Kidney tubule cell (primary cell): ENCODE measurements at places on chromosomes 2 and 18.

DNA sequence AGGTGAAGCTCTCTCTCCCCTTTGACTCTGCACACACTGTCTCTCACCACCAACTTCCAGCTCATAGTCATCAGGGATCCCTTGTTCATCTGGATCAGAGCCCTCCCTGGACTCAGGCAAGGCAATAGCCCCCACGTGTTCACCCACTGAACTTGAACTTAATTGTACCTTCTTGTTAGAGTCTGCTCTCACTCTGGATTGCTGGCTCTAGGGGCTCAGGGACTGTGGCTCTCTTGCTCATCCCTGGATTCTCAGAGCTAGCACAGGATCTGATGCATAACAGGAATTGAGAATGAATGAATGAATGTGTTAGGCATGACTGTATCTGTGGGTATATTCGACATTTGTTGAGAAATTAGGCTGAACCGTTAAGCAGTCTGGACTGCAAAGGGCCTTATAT lies 16.7 kb upstream of the ASAP2 start:
- no peak for DNase-seq

- DNase-seq: no peak
These were observed 36.2 kb downstream of the CAPN13 start for GRCh38 chr2:30770816-30771576.

- peak; percentile 87 for DNase-seq
These were observed 39.0 kb downstream of the VAPA start for GRCh38 chr18:9952633-9953416.

- no peak for DNase-seq
These were observed 66.5 kb downstream of the SLC40A1 start for GRCh38 chr2:189514104-189514503.

DNA sequence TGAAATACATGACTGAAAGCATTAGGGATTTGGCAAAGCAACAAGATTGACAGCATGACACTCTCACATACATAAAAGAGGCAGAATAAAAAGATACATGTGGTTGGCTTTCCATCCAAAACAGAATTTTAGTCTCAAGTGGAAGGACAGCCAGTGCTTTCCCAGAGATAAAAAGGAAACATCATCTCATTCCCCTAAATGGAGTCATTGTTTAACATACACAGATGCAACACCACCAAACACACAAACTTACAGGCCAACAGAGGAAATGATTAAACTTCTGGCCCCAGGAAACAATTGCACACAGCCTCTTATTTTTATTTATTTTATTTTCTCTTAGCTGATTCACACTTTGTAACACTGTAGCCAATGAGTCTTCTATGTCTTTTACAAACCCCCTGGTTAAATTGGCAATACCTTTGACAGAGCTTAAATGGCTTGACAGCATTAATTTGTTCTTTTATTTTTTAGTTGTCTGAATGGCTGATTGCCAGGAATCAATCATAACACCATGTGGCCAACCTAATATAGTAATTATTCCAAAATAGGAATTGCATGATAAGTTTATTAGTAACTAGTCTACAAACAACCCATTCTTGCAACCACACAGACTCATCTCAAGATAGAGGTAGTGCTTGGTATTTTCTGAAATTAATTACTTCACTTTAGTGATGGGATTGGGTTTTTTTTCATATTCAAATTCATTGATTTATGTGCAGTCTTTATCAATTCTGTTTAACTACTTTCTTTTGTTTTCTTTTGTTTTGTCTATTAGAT lies 190.5 kb downstream of the RND3 start:
- DNase-seq: peak; percentile 46

DNA sequence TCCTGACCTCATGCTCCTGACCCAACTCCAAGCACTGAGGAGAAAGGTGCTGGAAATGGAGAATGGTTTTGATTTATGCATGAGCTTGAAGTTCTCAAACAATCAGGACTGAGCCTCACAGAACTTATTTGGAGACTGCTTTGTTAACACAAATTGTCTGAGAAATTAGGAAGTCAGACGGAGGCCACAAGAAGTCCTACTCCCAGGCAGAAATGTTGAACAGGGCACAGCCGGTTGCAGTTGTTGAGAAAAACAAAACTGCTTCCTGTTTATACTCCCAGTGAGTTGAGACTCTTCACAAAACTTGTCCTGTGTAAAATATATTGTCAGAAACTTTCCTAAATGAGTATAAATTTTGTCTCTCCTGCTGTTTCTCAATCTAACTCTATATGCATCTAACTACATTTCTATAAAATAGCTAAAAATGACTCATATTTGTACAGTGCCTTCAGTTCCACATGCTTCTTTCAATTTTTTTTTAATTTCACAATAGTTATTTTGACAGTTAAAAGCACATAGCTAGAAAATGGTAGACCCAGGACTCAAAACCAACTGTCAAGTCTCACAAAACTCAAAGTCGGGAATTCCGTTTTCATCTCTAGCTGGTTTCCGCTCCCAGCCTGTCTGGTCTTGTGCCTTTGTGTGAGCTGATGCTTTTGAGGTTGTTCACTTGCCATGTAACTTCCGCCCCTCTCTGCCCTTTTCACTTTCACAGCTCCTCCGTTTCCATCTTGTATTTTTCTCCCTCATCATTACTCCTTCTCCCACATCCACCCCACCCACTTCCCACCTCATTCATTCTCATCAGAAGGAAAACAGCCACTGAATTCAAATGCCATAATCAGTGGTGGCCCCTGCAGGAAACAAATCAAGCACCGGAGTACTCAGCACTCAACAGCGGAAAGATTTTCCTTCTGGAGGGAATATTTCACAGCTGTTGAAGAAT lies 215.0 kb downstream of the SUCLG1 start:
- DNase-seq: no peak

DNA sequence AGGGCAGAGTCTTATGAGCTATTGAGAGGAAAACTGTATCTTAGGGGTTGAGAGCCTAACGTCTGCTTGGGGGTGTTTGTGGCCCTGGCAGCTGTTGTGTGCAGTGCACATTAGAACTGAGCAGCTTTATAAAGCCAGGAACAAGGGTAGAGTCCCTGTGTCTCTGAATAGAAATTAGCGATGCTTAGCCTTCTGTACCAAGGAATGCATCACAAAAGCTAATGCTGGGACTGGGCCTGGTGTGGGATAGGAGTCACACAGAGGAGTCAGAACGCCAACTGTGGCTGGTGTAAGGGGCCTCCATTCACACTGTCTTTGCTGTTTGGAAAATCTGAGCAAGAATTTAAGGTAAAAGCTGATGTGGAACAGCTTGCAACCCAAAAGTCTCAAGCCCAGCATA lies 283.2 kb downstream of the SOX11 start:
- no peak for DNase-seq

GRCh38 chr2:28821295-28821958 lies 10.8 kb downstream of the SPDYA start:
- DNase-seq: peak; percentile 77

GRCh38 chr2:204049635-204050034 lies 113.1 kb downstream of the ICOS start:
- no peak for DNase-seq

- DNase-seq: no peak
These were observed 96.2 kb upstream of the DLX2 start for GRCh38 chr2:172198908-172199307.

DNA sequence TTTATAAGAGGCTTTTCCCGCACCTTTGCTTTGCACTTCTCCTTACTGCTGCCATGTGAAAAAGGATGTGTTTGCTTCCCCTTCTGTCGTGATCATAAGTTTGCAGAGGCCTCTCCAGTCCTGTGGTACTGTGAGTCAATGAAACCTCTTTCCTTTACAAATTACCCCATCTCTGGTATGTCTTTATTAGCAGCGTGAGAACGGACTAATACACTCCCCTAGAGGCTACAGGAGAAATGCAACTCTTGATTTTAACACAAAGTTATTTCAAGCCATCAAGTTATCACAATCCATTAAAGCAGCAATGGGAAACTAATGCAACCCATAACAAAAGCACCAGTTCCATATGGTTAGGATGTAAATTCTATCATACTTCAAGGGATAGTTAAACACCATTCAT lies 1378.8 kb upstream of the DDX18 start:
- no peak for DNase-seq

GRCh38 chr2:154623819-154624218 lies 74.7 kb upstream of the KCNJ3 start:
- DNase-seq: peak; percentile 73

GRCh38 chr2:53969968-53970723 lies 647 bp downstream of the PSME4 start:
- peak; percentile 43 for DNase-seq

GRCh38 chr2:108908713-108909070 lies 80.3 kb downstream of the EDAR start:
- DNase-seq: no peak

DNA sequence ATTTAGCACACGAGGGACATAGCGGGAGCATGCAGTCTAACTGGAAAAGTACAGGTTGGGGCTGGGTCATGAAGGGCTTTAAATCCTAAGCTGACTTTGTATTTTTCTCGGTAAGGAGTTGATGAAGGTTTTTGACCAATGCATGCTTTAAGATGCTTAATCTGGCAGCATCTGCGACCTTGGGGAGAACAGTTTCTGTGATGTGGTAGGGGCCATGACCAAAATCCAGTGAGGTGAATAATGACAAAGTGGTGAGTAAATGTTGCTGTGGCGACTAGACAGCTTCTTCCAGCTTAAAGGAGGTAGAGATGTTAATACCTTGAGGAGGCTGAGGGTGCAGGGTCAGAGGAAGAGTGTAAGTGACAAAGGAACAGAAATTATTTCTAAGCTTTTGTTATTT lies 174.6 kb upstream of the ALPP start:
- peak; percentile 78 for DNase-seq

DNA sequence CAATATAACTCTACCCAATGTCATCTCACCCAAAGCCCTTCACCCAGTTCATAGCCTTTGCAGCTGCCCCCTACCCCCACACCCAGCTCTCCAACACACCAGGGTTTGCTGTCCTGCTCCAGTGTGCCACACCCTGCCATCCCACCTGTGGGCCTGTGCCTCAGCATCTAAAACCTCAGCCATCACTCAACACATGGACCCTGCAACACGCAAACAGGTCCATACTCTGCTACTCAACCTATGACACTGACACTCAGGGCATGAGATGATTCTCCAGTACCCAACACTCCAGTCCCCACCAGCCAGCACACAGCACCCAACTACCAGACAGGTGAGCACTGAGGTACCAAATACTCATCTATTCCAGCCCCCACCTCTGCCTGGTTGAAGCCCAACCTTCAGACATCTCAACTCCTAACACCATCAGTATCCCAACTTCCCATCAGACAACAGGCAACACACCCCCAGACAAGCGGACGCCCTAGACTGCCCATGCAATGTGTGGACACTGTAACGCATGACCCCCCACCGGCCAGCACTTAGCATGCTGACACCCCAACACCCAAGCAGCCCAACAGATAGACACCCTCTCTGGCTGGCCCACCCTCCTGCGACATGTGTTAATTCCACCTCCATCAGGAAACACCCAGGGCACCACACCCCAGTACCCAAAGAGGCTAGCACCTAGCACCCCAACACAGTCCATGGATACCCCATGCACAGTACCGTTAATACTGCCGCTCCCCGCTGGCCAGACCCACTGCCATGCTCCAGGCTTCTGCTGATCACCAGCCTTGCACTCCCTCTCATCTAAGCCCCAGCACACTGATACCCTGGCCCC lies 25.0 kb downstream of the ZAP70 start:
- DNase-seq: no peak

GRCh38 chr18:36352384-36352783 lies 54.9 kb downstream of the FHOD3 start:
- peak; percentile 93 for DNase-seq

DNA sequence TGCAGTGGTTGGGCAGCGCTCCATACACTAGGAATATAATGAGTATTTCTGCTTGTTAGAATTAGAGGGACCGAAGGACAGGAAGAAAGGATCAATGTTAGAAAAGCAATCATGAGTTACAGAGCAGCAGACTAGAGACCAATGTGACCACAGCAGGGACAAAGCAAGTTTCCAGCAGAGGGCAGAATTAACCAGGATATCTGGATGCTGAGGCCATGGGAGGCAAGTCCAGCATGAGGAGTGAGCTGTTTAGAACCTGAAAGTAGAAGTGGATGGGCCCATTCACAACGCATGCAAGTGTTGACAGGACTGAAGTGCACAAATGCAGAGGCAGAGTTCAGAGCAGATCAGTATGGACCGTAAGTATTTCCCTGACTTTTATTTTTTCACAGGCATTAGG lies 910.4 kb upstream of the GYPC start:
- peak; percentile 53 for DNase-seq

DNA sequence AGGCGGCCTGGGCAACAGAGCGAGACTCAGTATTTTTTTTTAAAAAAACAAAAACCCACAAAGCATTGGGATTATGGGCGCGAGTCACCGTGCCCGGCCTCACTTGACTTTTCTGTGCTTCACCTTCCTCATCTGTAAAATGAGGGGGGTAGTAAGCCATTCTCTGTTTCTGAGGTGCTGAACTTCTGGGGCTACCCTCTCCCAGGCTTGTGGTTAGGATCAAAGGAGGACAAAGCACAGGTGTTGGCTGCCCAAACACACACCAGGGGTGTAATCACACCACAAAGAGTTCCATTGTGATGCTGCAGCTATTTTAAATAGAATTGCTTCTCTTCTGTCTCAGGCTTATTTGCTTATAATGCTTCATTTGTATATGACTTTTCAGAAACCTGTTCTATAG lies 35.8 kb upstream of the INHBB start:
- no peak for DNase-seq

GRCh38 chr18:22684268-22684667 lies 248.9 kb upstream of the RBBP8 start:
- DNase-seq: no peak

DNA sequence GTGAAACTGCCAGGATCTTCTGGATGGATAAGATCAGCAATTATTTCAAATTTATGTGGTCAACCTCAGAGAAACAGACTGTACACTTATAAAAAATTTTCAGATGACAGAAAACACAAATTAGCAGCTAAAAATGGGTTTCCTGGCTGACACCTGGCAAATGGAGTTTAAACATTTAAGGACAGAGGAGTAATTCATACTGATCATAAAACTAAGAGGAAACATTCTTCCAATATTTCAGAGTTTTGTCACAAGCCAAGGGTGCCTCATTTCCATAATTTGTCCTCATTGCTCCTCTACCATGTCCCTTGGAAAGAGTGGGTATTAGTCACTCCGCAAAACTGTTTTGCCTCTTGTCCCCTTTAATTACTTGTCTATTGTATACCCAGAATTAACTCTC lies 70.2 kb downstream of the TMEFF2 start:
- DNase-seq: peak; percentile 56

DNA sequence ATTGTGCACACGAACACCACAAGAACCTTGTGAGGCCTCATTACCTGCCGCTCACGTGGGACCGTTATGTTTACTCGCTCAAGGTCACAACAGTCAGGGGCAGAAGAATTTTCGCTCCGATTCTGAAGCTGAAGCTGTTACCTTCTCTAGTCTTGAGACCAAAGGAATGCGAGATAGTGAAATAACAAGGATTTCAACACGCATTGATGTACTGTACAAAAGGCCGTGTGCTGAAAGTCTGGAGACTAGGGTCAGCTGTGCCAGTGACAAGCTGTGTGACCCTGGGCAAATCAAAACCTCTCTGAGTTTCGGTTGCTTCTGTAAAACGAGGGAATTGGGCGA lies 583 bp downstream of the NEMP2 start:
- DNase-seq: no peak

- no peak for DNase-seq
These were observed 23.4 kb upstream of the LYPD6 start for GRCh38 chr2:149307014-149307413.
